Cardiac muscle cell (in vitro differentiated cells and primary cell): ENCODE measurements at places on chromosomes 6 and 20. TPM values are rescaled to one million over a fixed set of nuclear protein-coding genes. Genes with fewer than 3 reads are reported as not detected.

GRCh38 chr6:25010902-25011625 lies 75.3 kb upstream of the RIPOR2 start:
- H3K4me3 ChIP-seq: no peak overlapping the region
- H3K36me3 ChIP-seq: no peaks in the 10 kb centered on the region
- peaks cover 8% of the 10 kb centered on the region for H3K4me1 ChIP-seq
- no peak overlapping the region for H3K27ac ChIP-seq
- peak; percentile 64 for DNase-seq
- H3K27me3 ChIP-seq: no peaks in the 10 kb centered on the region

DNA sequence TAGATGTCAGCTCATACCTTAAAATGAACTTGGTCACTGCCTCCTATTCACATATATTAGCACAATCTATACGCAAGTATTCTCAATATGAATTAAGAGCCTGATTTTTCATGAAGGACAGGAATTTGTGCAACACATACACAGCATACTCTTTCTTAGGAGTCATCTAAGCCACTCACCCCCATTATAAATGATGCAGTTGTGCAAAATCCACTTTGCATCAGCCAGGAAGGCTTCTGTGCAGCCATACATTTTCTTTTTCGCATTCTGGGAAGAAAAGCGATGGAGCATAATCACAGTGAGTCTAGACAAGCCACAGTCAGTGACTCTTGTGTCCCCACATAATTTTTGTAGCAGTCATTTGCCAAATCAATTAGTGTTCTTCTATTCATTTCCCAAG lies 66.5 kb downstream of the ZMYND8 start:
- peaks cover 66% of the 10 kb centered on the region for H3K36me3 ChIP-seq
- no peaks in the 10 kb centered on the region for H3K27me3 ChIP-seq
- H3K4me3 ChIP-seq: no peak overlapping the region
- no peak for DNase-seq

DNA sequence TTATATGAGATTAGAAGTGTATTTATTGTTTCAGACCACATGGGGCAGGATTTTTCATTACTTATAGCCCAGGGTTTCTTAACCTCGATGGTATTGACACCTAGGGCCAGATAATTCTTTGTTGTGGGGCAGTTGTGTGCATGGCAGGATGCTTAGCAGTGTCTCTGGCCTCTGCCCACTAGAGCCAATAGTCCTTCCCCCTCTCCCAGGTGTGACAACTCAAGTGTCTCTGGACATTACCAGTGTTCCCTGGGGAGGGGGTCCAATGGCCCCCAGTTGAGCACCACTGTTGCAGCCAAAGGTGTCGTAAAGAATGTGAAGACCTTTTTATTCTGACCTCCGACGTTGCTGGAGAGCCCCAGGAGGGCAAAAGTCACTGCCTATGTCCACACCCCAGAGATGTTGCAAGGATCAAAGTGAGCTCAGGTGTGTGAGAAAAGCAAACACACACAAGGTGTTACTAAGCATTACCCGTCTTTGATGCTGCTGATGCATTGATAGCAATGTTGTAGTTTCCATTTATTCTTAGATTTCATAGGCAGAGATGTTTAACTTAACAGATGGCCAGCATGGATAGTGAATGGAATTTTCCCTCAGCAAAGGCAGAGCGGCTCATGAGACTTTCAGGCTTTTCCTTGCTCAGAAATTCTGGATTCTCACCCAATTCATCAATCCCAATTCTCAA lies 22.2 kb downstream of the BANF2 start:
- H3K27ac ChIP-seq: no peak overlapping the region
- peaks cover 2% of the 10 kb centered on the region for H3K4me1 ChIP-seq
- DNase-seq: peak; percentile 11
- no peaks in the 10 kb centered on the region for H3K27me3 ChIP-seq

The BCAS1 gene
- polyA plus RNA-seq: 0.27 TPM in 1 of 2 replicates, not detected in the other

- DNase-seq: no peak
- no peak overlapping the region for H3K27ac ChIP-seq
Measured at GRCh38 chr6:90370493-90370959, 73.9 kb upstream of the BACH2 start.

- DNase-seq: no peak
- no peaks in the 10 kb centered on the region for H3K27me3 ChIP-seq
- H3K36me3 ChIP-seq: no peaks in the 10 kb centered on the region
- H3K4me1 ChIP-seq: no peaks in the 10 kb centered on the region
- H3K4me3 ChIP-seq: no peak overlapping the region
Measured at GRCh38 chr6:136696783-136697364, 95.4 kb downstream of the MAP3K5 start.

The TRDN gene
- polyA plus RNA-seq: 200 and 285 TPM in 2 replicates
